ENCODE measurements at places on chromosomes 2 and 18.
A peak's percentile ranks its signal among the peaks of the same experiment; 100 is the strongest.

- DNase-seq = no peak
These were observed 4.6 kb downstream of the PROC start for GRCh38 chr2:127422559-127423477.

DNA sequence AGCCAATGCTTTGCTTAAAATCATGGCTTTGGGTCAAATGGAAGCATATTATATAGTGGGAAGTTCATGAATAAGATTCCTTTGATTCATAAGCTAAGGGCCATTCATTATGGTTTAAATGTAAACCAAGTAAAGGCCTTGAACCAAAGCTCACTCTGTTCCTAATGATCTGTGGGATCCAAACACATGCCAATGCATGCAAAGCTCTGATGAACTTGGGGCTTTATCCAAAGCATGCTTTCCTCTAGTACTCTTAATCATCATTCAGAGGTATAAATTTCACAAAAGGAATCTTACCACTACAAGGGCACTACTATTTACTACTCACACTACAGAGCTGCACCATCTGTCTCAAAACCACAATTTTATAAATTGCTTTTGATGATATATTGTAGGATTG, 102.8 kb upstream of the RBMS1 start:
- no peak for DNase-seq

DNA sequence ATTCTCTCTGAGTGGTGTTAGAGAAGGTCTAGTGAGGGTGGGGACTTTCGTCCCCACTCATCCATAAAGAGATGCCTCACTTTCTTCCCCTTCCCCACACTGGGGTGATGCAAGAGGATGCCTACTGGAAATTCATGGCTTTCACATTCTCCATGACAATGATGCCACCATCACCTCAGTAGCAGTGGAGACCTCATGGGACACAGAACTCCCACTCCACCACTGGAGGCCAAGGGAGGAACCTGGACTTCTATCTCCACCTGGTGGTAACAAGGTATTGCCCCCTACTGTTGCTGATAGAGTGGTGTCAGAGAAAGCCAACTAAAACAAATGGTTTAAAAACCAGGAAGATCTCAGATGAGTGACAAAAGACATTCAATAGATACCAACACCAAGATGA, 110.9 kb downstream of the INHBB start:
- DNase-seq = no peak

DNA sequence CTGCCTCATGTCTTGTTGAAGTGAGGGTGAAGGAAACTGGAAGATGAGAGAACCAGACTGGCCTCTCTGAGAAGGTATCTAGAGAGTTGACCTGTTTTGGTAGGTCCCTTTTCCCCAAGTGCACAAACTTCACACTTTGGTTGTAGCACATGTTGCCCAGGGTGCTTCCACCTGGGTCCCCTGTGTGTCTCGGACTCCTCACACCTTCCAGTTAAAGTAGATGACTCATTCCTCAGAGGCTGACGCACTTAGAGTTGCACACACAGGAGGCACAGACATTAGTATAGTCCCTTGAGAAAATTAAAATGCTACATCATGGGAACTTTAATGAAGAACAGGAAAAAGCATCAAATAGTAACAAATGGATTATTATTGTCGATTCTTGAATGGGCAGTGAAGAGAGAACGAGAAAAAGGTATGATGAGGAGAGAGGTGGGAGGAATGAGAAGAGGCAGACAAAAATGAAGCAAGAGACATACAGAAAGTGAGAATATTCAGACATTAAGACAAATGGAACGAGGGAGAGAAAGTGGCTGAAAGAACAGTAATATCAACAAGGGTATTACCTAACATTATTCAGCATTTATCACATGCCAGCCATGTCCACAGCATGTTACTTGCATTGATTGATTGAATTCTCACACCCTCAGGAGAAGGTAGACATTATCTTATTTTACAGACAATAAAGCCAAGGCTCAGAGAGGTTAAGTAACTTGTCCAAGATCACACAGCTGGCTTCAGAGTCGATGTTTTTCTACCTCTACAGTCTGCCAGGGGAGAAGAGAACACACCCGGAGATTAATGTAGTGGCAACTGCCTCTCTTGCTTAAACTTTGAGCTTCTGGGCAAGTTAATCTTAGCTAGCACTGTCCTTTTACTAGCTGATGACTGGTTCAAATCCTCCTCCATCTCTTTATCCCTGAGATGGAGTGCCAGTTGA, 68.6 kb downstream of the FHOD3 start:
- DNase-seq = no peak

DNA sequence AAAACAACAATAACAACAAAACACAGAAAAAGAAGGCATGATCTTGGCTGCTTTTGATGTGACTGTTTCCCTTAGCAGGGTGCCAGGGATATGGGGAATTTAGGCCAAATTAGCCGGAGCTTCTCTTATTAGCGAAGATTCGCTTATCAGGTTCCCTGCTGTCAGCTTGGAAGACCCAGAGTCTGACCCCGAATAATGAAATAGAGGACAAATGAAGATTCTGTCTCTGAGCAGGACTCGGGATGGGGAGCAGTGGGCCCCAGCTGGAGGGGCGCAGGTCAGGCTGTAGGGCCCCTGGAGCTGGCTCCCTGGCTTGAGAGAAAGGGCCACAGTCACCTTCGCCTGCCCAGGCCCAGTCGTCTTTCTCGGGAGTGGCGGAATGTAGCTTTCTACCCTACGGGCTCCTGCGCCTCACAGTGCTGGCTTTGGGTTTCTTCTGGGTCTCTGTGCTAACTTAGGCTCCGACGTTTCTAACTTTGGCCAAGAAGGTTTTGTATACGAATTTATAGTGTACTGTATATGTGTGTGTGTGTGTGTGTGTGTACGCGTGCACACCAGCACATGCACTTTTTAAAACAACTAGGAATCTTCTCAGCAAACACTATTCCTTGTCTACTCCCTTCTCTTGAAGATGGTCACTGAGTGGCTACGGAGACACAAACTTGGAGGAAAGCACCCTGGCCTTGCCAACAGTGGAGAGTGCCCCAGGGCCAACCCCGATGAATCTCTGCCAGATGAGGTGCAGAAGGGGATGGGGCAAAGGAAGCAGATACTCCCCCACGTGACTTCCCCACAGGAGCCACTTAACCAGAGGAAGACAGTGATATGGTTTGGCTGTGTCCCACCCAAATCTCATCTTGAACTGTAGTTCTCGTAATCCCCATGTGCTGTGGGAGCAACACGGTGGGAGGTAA, 195.6 kb upstream of the COPS8 start:
- DNase-seq = no peak

DNA sequence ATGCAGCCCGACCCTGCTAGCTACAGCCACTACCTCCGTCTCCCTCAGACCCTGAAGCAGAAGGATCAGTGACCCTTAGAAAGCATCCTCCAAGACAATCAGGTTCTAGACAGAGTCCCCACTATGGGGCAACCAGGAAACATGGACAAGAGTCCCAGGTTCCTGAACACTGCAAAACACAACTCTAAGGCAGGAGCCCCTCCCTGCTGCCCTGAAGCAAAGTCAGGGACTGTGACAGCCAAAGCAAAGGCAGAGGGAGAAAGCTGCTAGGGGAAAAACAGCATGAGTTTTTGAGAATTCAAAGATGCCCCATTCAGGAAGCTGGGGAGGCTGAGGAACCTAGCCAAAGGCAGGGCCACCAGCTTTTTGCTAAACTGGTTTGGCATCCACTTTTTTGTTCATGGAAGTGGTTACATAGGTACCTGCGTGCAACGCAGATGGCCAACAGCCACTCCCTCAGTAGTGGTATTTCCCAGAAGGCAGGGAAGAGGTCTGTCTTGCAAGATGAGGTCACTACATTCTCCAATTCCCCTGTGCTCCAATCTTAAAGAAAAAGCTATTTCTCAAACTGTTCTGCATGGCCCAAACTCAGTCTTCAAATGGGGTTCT, 33.2 kb downstream of the MYO5B start:
- no peak for DNase-seq

DNA sequence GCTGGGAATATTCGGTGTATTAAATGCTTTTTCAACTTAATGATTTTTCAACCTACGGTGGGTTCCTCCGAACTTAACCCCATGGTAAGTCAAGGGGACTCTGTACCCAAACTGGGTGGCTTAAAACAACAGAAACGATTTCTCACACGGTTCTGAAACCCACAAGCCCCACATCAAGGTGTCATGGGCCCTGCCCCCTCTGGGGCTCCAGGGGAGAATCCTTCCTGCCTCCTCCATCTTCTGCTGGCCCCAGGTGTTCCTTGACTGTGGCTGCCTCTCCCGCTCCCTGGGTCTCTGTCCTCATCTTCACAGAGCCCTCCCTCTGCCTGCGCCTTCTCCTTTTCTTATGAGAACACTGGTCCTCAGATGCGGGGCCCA, 301.3 kb upstream of the SALL3 start:
- no peak for DNase-seq

- peak; percentile 57 for DNase-seq
These were observed 257.7 kb upstream of the UBE2E3 start for GRCh38 chr2:180722551-180723239.

DNA sequence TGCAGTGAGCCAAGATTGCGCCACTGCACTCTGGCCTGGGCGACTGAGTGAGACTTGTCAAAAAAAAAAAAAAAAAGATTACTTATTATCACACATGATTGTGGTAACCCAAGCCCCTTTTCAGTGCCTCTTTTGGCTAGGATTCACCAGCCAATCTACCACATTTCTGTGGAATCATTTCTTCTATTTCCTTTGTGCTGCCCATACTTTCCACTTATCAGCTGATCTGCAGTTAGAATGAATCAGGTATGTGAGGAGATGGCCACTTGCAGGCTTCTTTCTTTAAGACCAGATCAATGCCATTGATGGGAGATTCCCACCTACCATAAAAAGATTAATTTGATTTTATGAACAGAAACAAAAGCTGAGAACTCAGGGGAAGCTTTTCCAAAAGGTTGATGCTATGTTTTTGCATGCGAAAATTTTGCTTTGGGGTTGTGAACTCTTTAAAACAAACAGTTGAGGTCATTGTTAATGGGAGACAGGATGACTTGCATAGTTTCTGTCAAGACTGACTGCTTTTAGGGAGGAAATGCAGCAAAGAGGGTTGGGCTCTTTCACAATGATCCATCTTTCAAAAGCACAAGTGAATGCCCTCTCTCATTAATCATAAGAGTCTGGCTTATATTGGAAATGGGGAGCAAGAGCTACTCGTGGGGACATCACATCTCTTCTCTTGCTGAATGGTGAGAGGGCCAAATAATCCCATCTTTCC, 66.9 kb upstream of the CYP26B1 start:
- peak; percentile 65 for DNase-seq

GRCh38 chr2:217325816-217326215, 466.0 kb upstream of the TNP1 start:
- no peak for DNase-seq

- peak; percentile 72 for DNase-seq
These were observed 163.4 kb upstream of the NOSTRIN start for GRCh38 chr2:168639018-168639417.

DNA sequence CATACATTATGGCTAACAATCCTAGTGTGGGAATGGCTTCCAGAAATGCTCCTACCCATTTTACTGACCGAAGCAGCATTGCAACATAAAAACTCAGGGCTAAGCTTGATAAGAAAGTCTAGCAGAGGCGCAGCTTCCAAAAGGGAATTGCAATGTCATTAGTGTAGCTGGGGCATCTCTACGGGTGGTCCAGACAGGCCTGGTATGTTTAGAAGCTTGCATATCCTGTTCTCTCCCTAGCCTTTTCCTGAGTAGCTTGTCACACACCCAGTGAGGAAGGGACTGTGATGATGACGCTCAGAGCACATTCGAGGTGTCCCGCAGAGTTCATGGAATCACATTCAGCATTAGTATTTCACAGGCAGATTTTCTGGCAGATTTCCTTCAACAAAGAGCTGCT, 38.0 kb upstream of the COL5A2 start:
- DNase-seq = peak; percentile 92

DNA sequence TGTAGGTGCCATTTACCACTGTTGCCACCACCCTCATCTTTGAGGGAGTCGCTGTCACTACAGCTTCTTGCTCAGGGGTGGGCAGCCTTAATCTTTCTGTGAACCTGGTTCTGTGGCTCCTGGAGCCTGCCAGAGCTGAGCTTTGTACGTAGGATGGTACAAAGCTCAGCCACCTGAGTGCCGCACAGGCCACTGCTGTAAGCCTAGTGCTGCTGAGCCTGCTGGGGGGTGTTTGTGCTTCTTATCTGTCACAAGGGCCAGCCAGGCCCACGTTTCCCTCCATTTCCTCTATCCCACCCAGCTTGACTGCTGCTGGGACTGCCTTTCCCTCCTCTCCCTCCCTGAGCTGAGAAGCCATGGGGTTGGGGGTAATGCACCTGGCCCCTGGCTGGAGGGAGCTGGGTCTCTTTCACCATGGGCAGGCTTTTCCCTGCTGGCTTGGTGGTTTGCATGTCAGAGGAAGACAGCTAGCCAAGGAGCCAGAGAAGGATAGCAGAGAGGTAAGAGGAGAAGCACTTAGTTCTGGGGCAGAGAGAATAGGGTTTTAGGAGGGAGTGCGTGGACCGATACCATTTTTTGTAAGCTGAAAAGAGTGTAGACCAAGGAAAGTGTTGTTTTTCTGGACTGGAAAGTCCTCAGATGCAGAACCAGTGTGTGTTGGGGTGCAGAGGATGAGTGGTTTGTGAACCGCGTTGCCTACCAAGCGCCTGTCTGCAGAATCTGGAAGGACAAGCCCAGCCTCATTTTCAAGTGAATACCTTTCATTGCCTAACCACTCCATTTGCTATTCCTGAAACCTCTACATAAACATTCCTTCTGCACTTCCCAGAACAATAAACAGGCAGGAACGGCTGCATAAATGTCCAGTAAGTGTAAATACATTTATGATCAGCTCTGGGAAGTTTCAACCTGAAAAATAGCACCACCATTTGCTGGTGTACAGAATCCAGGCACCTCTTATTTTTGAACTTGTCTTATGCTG, 45.1 kb upstream of the FHL2 start:
- peak; percentile 96 for DNase-seq

GRCh38 chr2:42132191-42132965, 36.8 kb upstream of the EML4 start:
- peak; percentile 86 for DNase-seq

DNA sequence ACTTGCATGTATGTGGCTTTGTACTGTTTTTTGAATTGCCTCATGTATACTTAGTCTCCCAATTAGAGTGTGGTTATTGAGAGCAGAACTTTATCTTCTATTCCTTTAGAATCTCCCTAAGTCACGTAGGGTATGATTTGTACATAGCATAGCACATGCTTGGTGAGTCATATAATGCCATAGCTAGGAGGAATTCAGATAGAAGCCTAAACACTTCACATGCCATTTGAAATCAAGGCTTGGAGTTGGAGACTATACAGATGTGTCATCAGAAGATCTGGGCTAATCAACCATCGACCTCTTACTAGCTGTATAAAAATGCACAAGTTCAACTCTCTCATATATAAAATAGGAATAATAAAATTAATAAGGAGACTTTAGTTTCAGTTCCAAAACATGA, 222.6 kb upstream of the ST6GAL2 start:
- DNase-seq = peak; percentile 17

GRCh38 chr2:78318275-78318674, 707.2 kb upstream of the REG3G start:
- no peak for DNase-seq

GRCh38 chr2:200041639-200042038, 86.3 kb downstream of the MAIP1 start:
- DNase-seq = no peak

DNA sequence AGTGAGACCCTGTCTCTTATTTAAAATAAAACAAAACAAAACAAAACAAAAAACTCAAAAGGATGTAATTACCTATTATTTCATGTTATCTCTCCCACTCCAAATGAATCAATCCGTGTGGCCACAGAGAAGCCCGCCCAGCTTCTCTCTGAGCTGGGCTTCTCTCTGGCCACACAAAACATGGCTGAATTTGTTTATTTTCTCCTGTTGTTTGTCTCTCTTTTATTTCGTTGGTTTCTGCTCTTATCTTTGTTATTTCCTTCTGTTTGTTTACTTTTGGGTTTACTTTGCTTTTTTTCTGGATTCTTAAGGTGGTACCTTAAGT, 1.5 kb upstream of the TRABD2A start:
- DNase-seq = no peak

GRCh38 chr2:195304310-195304709, 352.7 kb upstream of the SLC39A10 start:
- peak; percentile 17 for DNase-seq

All from fibroblast of villous mesenchyme (primary cell).